ENCODE measurements at places on chromosomes 7 and 10. TPM values are rescaled to one million over a fixed set of nuclear protein-coding genes. Genes with fewer than 3 reads are reported as not detected.

TACR2 gene
- 0.16 TPM for polyA plus RNA-seq

GHRHR gene
- 0.11 TPM for polyA plus RNA-seq

DNA sequence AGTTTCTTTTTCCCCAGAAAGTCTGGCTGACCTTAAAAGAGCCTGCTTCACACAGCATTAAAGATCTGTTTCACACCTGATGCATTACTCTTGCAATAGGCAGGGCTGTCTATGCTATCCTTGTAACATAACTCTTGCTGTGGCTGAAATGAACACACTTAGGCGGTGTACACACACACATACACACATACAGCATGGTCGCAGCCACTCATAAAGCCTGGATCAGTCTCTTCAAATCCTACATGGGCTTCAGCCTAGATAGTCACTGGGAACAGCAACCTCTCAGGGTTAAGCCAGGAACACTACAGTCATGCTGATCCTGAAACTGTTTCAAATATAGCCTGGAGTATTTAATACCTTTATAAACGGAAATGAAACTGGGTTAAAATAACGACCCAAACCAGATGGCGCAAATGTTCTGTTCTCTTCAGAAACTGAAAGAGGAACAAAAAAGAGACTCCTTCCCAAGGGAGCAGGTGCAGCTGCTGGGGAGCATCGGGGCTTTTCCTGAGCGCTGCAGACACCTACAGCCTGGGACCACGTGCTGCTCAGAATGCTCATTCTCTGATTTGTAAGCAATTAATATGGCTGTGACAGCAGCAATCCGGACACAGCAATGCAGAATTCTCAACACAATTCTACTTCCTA is 61.0 kb upstream of the SFMBT2 start:
- no peak for DNase-seq

GRCh38 chr7:14602851-14603250 is 299.7 kb downstream of the DGKB start:
- no peak for DNase-seq

DNA sequence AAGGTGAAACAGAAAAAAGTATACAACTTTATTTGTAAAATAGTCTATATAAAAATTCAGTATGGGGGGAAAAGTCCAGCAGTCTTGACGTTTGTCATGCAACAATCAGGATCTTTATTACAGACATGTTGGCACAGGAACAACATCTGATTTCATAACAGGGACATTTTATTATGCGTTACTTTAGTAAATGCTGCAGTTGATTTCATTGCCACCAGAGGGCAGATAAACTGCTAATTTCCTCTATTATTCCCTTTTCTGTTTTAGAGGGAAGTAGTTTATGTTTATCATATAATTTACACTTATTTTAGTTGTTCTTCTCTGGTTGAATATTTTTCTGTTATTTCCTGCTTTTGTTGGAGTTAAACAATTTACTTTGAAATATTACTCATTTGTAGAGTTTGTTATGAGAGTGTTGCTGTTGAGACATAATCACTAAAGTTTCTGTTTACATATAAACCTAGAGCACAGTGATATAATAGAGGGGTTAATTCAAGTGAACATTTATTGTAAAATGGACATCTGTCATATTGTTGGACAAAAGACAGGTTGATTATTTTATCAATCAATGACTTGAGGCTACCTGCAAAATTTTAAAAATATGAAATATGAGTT is 3.3 kb downstream of the PLXDC2 start:
- DNase-seq: no peak

DNA sequence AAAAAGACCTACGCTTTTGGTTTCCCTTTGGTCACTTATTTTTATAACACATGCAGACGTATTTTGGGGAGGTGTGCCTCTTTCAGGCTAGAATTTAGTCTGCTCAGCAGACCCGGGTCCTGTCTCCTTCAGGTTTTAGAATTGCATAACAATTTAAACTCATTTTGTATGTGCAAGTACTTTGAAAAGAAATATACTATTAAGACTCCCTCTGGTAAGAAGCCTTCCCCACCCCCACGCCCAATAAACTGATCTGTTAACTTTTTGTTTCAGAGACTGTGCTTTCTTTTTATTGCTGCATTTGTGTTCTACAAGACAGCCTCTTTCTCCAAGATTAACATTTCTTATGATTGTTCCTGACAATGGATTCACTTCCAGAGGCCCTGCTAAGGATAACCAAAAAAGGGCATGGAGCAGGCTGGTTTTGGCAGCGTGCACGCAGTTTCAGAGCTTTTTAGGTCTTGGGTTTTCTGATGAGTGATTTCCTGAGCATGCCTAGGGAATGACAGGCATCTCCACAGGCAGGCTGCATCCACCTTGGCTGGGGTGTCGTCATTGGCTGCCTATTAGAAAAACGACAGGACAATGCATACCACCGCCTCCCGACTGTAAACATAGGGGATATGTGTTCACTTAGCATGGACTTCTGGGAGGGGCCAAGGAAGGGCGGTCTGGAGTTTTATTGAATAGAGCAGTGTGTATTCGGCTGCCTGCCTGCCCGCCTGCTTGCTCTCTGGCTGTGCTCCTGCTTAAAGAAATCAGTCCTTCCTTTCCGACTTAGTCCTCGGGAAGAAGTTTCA is at the start of gene CALD1:
CALD1 (plus strand) TSS at position 694 of the 800 bp plus-strand sequence. CDS start 88,100 bp downstream, outside the sequence.
- peak; percentile 85 for DNase-seq

DNA sequence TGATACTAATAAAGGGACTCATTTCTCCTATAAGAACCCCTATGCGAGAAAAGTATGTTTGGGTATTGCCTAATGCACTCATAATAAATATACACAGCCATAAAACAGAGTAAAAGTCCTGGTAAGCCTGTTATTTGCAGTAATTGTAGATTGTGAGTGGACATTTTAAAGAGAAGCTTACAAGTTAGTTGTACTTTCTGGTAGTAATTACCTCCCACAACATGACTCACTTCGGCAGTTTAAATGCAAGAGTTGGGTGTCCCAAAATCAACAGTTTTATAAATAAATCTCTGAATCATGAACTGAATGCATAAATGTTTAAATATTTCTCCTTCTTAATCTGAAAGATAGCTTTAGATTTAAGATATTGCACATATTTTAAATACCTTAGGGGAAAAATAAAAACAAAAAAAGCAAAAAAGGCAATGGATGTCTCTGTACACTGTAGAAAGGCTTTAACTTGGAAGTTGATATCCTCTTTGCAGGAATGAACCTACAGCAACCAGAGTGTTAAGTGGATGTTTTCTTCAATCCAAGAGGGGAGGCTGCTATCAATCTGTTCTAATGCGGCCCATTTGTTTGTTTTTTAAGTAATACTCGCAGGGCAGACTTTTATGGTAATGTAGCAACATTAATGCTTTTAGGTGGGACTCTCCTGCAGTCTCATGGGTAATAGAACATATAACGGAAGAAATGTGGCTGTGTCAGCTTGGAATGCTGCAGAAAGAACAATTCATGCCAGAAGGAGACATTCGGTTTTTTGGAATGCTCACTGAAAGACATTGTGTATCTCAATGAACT is 57.3 kb upstream of the ZEB1 start:
- DNase-seq: peak; percentile 59

GRCh38 chr10:308101-308500 is 172.8 kb downstream of the ZMYND11 start:
- DNase-seq: no peak

- DNase-seq: no peak
These were observed 73.9 kb downstream of the BICC1 start for GRCh38 chr10:58586282-58587245.

UCMA gene
- not detected for polyA plus RNA-seq

FRG2B gene
- not detected for polyA plus RNA-seq

GRCh38 chr7:82406937-82407336 is 36.6 kb downstream of the CACNA2D1 start:
- no peak for DNase-seq

JAKMIP3 gene
- 0.39 TPM for polyA plus RNA-seq

PTPRE gene
- polyA plus RNA-seq: 5.7 TPM

RSPH10B2 gene
- polyA plus RNA-seq: 2.0 TPM

CTAGE8 gene
- 16.3 TPM for polyA plus RNA-seq
